ENCODE measurements at places on chromosomes 3 and 15. TPM values are rescaled to one million over a fixed set of nuclear protein-coding genes. Genes with fewer than 3 reads are reported as not detected.

The PCLAF gene
- total RNA-seq: 50.4 TPM

The TRIM42 gene
- not detected for total RNA-seq

The MEIS2 gene
- 4.9 TPM for total RNA-seq

The OIP5 gene
- 27.7 TPM for total RNA-seq

The GPR27 gene
- total RNA-seq: not detected

The LRRN1 gene
- total RNA-seq: not detected

The C3orf22 gene
- not detected for total RNA-seq

The TNFSF10 gene
- total RNA-seq: 20.2 TPM

The CORO2B gene
- total RNA-seq: 3.7 TPM

The GOLGA8J gene
- not detected for total RNA-seq

The MAGI1 gene
- 10.2 TPM for total RNA-seq

The GABRB3 gene
- total RNA-seq: not detected

The EBLN2 gene
- 1.4 TPM for total RNA-seq

The GPR149 gene
- total RNA-seq: not detected

The FANCD2OS gene
- not detected for total RNA-seq

The ZPLD1 gene
- not detected for total RNA-seq

The SLC28A2 gene
- total RNA-seq: not detected

The ADAMTS17 gene
- 0.10 TPM for total RNA-seq

The CPNE9 gene
- 0.30 TPM for total RNA-seq

The CACNA1D gene
- not detected for total RNA-seq

The CEP19 gene
- total RNA-seq: 0.98 TPM

The GOLGA8G gene
- total RNA-seq: not detected

The RTP4 gene
- total RNA-seq: 5.5 TPM

The SPTBN5 gene
- total RNA-seq: 2.3 TPM

The SCG5 gene
- 0.30 TPM for total RNA-seq

The MINAR1 gene
- total RNA-seq: 0.07 TPM

The UROC1 gene
- not detected for total RNA-seq

The GXYLT2 gene
- total RNA-seq: 0.64 TPM

The MORC1 gene
- total RNA-seq: not detected

The SERINC4 gene
- 0.05 TPM for total RNA-seq

The NR2E3 gene
- not detected for total RNA-seq

The SCG3 gene
- not detected for total RNA-seq

The CAMKV gene
- total RNA-seq: not detected

The LSMEM2 gene
- not detected for total RNA-seq

The BAHD1 gene
- 13.5 TPM for total RNA-seq

The GABRR3 gene
- total RNA-seq: not detected

The SLC51B gene
- total RNA-seq: not detected

The NUP210 gene
- total RNA-seq: 0.33 TPM

The PLXND1 gene
- total RNA-seq: 285 TPM

The TMEM45A gene
- total RNA-seq: 2.5 TPM

The MAP1A gene
- total RNA-seq: 0.84 TPM

The ILDR1 gene
- total RNA-seq: not detected

The GPR176 gene
- 43.2 TPM for total RNA-seq

The PRSS50 gene
- not detected for total RNA-seq

The RSRC1 gene
- total RNA-seq: 25.9 TPM

The SOX14 gene
- total RNA-seq: not detected

The MCF2L2 gene
- total RNA-seq: 0.15 TPM

The GOLGA8T gene
- not detected for total RNA-seq

The ANKUB1 gene
- not detected for total RNA-seq

The EPB42 gene
- not detected for total RNA-seq

The AGTR1 gene
- not detected for total RNA-seq

The TIMP4 gene
- 0.98 TPM for total RNA-seq

The NTRK3 gene
- total RNA-seq: not detected

Data from mammary microvascular endothelial cell (primary cell).